ENCODE measurements at places on chromosomes 2 and 18.

DNA sequence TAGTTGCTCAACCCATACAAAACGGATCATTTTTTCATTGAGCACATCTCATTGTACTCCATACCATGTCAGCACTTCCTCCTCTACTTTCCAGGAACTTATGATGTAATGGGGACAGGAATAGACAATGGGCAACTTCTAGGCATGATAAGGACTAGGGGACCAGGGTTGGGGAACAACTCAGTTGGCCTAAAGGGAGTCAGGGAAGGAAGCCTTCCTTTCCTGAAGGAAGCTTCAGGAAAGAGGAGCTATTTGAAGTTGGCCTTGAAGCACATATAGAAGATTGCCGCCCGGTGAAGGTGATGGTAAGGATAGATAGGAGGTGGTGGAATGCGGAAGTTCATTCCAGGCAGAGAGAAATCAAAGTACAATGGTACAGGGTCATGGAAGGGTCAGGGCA lies 283.9 kb downstream of the SLC8A1 start:
- no peak for DNase-seq

DNA sequence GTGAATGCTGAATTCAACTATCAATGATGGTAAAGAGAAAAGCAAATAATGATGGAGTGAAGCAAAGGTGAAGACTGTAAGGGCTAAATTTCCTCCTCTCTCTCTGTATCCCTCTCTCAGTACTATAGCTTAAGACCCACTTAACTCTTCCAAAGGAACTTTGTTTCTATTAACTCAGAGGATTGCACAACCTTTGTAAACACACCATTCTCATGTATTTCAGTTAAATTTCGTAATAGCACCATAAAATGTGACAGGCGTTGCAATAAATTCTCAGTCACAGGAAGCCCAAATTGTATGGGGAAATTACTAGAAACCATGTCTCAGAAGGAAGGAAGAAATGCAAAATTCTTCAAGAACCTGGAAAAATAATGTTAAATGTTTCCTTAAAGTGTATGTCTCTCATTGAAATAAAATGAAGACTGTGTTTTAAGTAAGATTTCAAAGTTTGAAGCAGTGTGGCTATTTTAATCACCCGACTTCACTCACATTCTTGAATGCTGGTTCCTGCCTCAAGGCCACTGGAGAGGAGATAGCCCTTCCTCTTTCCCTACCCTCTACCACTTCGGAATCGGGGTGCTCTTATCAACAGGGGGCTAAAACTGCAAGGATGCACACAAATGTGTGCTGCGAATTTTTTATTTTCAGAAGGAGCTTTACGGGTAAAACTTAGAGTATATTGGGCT lies 112.1 kb downstream of the FTCDNL1 start:
- no peak for DNase-seq

- no peak for DNase-seq
Measured at GRCh38 chr2:1405967-1406366, 7.3 kb upstream of the TPO start.

GRCh38 chr2:217412277-217412676 lies 552.4 kb upstream of the TNP1 start:
- no peak for DNase-seq

- no peak for DNase-seq
Measured at GRCh38 chr2:219531639-219532377, 11.8 kb downstream of the CHPF start.

- no peak for DNase-seq
Measured at GRCh38 chr2:163697846-163698637, 37.8 kb downstream of the FIGN start.

DNA sequence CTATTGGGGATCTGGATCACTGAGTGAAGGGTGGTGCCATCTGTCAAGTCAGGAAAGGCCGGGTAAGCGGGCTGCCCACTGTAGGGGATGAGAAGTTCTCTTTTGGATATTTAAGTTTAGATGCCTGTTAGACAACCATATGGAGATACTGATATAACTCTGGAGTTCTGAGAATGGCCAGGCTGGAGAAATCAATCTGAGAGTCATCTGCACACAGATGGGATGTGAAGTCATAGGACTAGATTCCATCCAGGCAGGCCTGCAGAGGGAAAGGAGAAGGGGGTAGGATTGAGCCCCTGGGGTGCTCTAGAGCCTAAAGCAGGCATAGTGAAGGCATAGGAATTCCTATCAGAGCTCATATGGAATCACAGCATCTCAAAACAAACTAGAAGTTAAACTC lies 30.1 kb downstream of the SPRED2 start:
- DNase-seq: no peak

- no peak for DNase-seq
Measured at GRCh38 chr2:26193578-26194231, 20.8 kb downstream of the GAREM2 start.

DNA sequence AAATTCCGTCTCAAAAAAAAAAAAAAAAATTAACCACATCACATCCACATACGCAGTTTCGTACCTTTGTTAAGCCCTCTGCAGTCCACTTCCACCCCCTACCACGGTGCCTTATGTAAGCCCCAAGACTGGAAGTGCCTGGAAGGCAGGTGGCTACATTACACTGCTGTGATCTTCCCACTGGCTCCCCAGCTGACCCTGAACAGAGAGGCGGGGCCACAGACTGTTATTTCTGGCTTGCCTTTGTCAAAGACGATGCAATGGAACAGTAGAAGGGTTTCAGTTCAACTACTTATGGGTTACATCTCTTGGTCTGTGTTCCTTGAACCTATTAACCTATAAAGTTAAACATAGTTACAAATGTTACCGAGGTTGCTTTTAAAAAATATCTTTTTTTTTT lies 15.7 kb upstream of the COX7A2L start:
- no peak for DNase-seq

DNA sequence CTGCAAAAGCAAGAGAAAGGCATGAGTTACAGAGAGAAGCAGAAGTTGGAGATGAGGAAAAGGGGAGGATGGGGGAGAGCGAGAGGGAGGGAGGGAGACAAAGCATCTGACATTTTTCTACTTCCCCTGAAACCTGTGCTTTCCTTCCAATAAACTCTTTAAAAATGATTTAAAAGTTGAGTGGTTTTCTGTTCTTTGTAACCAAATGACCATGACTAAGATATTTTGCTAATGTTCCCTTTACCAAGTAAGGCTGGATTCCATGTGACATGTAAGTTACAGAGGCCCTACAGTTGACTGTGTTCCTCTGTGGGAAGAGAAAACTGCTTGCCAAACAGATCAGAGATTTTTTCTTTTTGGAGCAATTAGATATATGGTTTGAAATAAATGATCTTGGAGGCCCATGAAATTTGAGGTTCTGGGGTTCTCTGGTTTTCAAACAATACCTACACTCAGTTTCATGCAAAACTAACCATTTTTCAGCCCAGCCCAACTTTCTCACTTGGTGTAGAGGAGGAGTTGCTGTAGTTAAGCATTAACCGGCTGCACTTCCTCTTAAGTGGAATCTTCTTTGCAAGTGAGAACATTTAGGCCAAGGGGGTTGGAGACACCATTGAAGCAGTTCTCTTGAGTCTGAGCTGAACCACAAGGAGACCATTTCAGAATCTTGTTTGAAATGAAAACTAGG lies 34.5 kb downstream of the INSIG2 start:
- no peak for DNase-seq

DNA sequence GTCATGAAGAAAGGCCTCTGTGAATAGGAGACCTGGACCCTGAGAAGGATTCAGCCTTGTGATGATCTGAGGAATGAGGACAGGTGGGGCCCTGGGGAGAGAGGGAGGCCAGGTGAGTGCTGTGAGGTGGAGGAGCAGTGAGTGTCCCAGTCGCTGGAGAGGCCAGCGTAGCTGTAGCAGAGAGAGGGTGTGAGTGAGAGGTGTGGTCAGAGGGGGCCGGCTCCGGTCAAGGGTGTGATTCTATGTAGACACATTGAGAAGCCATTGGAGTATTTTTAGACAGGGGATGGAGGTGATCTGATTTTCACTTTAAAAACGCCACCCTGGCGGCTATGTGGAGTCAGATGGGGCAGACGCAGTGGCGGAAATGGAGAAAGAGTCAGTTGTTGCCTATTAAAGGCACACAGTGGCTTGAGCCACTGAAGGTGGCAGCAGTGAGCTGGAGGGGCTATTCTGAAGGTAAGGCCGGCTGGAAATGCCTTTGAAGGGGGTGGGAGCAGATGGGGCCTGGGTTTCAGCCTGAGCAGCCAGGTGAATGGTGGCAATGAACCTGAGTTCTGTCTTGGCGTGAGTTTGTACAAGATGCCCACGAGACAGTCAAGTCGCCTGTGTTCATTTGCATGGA lies 55.6 kb downstream of the GREB1 start:
- no peak for DNase-seq

GRCh38 chr2:223654384-223654915 lies 52.3 kb upstream of the SCG2 start:
- DNase-seq: no peak

GRCh38 chr2:98282109-98282508 lies 64.1 kb upstream of the CNGA3 start:
- no peak for DNase-seq

DNA sequence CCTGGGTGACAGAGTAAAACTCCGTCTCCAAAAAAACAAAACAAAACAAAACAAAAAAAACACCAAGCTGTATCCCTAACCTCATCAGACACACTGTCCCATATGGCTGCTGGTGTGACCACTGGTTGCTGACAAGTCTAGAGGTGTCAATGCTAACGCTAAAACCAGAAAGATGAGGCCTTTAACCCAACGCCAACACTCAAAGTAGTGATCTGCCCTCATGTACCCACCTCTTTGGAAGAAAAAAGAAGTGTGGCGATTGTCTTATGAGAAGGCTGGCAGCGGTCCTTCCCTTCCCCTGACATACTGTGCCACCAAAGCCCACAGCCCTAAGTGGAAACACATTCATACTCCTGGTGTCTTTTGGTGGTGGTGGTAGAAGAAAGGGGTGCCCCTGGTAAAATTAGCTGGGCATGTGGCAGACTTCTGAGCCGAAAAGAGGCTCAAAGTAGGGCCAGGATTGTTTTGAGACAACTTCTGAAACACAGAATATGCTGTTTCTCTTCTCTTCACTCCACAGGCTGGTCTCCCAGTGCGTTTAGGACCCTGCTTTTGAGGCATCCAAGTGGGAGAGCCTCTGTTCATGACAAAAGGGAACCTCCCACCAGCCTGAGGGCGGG lies 9.8 kb downstream of the SERTAD2 start:
- DNase-seq: no peak

DNA sequence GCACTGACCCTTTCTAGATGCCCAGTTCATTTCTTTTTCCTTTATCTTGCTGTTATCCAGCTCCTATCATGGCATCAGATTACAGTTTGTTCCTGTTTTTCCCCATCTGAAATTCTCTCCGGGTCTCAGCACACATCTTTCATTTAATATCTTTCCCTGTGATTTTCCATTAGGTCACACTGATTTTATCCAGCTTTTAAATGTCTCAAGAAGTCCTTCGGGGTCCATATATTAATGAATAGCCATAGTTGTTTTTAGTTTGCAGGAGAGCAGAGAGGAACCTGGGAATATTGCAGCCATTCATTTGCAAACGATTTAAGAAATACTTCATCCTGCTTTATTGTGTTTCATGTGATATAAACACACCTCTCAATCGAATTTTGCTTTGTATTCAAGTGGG lies 374.2 kb downstream of the TDRD15 start:
- DNase-seq: no peak

DNA sequence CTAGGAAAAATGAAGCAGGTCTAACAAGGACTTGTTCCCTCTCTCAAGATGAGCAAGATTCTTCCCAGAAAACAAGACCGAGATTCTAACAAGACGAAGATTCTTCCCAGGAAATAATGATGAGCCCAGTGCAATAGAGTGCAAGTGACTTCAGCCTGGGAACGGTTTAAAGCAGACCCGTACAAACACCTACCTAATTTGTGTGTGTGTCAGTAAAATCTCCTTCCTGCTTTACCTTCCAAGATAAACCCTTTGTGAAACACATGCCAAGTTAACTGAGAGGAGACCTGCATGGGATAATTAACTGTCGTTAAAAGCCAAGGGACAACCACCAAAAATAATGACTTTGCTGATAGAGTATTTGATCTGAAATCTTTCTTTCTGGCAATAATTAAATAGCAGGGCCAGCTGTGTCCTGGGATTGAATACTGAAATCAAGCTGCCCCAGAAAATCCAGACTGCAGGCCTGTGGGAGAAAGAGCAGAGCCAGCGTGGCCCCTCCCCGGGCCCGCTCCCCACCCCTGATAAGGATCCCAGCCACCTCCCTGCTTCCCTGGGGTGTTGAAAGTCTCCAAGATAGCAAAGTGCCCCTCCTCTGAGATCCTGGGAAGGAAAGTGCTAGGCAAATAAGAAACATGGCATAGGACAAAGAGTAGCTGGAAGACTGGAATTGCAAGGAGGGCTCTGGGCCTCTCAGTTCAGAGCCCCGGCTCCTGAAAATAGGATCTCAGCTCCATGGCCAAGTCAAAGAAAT lies 145.5 kb downstream of the CYP26B1 start:
- no peak for DNase-seq

GRCh38 chr2:232338759-232339106 lies 39.8 kb upstream of the ALPP start:
- DNase-seq: no peak

DNA sequence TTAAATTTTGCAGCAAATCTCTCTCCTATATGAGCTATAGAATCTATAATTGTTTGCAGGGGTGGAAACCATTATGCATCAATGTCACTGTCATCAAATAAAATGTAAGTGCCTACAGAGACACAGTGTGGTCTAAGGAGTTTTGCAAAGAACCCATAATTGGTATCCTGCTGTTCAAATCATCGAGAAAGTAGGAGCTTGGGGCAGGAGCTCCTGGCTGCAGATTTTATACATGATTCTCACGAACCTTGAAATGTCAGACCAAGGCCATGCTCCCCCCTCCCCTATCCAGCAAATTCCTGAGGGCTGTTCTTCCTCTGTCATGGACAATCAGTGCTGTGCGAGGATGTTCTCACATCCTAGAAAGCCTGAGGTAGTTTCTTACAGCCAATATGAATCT lies 119.5 kb upstream of the CYRIA start:
- no peak for DNase-seq

- no peak for DNase-seq
Measured at GRCh38 chr2:131036269-131036668, 57.0 kb downstream of the FAM168B start.

- no peak for DNase-seq
Measured at GRCh38 chr2:236394571-236394970, 130.4 kb upstream of the ASB18 start.

DNA sequence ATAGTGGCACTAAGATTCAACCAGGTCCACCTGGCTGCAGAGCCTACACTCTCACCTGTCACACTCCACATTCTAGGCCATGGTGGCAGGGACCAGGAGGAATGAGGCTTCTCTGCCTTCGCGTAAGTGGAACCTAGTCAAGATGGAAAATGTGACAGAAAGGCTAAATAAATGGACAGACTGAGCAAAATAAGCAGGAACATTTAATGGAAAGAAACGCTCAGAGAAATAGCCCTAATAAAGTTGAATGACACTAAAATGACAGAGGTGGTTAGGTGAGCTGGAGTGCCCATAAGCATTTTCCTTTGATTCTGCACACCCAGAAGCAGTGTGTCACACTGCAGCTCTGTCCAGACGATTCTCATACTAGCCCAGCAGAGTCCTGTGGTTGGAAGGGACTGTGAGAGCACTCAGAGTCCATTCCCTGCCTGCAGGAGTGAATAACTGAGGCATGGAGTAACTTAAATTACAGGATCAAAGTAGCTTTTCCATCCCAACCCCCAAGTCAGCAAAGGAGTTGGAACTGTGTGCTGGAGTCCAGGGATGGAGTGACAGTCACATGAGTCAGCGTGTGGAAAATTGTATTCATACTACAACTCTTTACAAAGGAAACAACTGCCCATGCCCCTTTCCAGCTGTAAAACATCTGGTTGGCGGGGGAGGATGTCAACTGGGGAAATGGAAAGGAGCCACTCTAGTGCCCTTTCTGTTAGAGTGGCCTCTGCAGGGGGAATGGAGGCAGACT lies 105.4 kb upstream of the LGALSL start:
- no peak for DNase-seq

- no peak for DNase-seq
Measured at GRCh38 chr2:205060269-205060668, 515.0 kb downstream of the PARD3B start.
